Neural crest cell (in vitro differentiated cells): ENCODE measurements at places on chromosomes 5 and 9. TPM values are rescaled to one million over a fixed set of nuclear protein-coding genes. Genes with fewer than 3 reads are reported as not detected.

PTGS1 gene
- 0.16 and 0.37 TPM in 2 replicates for total RNA-seq

DNA sequence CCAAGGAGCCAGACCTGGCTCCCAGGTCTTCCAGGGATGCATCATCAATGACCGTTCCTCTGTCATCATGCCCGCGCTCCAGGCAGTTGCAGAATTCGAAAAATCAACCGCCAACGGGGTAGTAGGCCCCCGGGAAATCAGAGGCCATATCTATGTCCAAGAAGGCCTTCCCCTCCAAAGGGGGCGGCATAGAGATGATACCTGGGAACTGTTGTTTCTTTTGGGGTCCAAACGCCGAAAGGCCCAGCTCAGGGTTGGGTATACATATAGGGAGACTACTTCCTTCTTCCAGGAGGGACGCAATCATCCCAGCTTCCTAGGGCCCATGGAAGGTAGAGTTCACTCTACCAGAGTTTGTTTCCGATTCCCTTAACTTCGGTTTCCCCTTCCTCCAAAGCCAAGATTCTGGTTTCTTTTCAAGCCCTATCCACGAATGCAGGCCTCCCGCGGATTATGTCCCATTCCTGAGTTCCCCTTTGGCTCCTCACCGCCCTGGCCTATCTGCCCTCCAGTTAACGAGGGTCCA is 754 bp downstream of the DCAF12 start:
- DNase-seq: no peak

GRCh38 chr5:108696407-108696806 is 51.3 kb upstream of the FER start:
- no peak for DNase-seq

DNA sequence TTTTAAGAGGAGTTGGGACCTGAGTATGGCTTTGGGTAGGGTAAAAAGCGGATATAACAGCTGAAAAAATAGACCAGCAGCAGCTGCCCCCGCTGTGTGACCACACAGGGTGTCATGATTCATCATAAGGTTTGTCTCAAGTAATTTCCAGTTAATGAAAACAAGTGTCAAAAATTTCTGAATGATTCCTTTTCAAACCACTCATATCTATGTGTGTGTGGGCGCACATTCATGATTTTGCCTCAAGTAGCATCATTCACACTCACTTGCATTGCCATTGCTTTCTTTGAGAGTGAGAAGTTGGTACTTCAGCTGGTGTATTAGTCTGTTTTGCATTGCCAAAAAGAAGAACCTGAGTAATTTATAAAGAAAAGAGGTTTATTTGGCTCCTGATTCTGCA is 12.1 kb upstream of the TNFAIP8 start:
- DNase-seq: no peak

DNA sequence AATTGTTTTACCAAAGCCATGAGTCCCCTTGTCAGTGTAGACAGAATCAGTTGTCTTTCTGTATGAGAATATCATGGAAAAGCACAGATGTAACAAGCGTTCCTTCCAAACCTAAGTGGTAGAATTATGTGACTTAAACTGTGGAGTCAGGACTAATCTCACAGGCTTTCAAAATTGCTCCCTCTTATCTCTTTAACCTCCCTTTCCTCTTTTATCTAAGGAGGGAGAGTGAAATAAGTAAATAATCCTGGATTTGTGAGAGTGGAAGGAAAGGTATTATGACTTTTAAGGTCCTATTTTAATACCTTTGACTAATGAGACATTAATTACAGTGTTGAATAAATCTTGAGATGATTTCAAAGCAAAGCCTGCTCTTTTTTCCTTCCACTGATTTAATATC is 52.4 kb upstream of the LIFR start:
- DNase-seq: no peak

GRCh38 chr9:70525519-70525918 is 111.1 kb upstream of the KLF9 start:
- DNase-seq: no peak
